Activated CD8-positive, alpha-beta memory T cell treated with anti-CD3 and anti-CD28 coated beads for 4 hours (primary cell): ENCODE measurements at places on chromosomes 1 and 21.

DNA sequence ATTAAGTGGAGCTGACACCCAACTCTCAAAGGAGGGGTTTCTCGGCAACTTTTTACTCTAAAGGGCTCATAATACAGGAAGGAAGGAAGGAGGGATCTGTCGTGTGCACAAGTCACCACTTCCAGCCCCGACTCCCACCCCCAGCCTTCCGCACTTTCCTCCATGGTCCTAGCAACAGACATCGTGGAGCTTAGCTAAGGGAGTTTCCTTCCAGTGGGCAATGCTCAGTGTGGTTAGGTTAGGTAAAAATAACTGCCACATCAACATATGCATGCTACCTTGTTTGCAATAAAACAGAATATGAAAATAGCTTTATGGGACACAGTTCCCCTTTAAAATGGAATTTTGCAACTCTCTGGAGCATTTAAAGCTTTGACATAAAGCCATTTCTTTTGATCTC lies 35.2 kb downstream of the KANK4 start:
- DNase-seq: no peak

DNA sequence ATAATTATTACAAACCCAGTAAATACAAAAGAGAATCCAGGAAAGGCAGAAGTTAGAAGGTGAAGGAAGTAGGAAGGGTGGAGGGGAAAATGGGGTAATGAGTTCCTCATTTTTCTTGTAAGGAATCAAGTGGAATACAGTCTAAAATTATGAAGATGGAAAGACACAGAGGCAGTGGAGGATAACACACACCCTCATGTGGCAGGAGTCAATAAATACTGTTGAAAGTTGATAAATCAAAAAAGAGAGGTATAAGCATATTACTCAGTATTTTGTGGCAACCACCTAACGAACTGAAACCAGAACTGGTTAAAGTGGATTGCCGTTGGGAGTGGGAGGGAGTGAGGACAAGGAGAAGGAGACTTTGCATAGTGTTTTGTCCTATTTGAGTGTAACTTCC lies 78.6 kb upstream of the SLC44A3 start:
- DNase-seq: no peak

- no peak for DNase-seq
These were observed 767 bp upstream of the EGLN1 start for GRCh38 chr1:231422798-231423309.

DNA sequence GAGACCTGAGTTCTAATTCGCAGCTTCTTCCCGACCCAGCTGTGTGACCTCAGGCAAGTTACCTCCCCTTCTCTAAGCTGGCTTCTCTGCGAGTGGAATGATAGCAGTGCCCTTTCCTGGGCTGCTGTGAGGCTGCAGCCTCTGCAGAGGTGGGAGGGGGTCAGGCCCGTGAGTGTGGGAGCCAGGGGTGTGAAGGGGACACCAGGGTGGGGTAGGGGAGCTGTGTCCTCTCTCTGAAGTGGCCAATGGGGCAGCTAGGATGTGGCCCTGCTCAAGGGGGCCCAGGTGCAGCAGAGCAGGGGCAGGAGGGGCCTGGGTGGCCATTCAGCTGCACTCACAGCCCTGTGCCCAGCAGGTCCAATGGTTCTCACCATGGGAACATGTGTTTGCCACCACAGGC lies 24.5 kb downstream of the DMRTB1 start:
- no peak for DNase-seq

DNA sequence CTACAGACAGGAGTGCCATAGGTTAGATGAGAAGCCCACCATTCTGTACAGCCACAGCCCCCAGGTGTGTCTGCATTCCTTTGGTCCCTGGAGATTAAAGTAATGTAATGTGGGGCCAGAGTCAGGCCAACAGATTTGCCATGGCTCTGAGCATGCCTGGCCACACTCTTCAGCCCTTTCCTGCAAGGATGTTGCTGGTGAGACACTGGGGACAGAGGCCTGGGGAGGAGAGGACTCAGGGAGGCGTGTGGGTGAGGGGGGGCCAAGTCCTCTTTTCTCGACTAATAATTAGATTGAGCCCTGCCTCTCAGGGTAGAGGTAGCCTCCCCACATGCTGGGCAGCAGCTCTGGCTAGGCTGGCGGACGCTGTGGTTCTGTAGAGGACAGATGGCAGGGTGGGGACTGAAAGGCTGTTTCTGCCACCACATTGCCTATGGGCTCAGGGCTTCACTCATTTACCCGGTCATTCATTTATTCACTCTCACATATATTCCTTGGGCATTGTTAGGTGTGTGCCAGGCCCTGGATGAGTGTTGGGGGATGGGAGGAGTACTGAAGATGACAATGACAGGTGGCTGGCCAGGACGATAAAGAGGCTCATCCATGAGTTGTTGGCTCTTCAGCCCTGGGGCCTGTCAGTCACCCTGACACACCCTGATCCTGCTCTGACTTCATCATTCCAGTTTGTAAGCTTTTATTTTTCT lies 7.1 kb upstream of the PRCC start:
- DNase-seq: no peak

DNA sequence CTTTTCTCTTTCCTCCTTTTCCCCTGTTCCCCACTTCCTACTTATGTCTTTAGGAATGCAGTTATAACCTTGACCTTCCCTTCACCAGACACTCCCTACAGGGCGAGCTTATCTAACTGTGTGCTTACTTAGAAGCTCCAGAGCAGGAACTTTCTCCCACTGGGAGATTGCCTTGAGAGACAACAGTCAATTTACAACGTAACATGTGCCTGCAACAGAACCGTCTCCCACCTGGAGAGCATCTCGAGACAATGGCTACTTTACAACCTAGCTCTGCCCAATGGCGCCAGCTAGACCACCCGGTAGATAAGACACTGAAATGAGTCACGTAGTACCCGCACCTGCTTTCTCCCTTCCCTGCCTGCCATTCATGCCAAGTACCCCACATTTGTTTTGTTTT lies 16.7 kb downstream of the HMGN1 start:
- DNase-seq: no peak

DNA sequence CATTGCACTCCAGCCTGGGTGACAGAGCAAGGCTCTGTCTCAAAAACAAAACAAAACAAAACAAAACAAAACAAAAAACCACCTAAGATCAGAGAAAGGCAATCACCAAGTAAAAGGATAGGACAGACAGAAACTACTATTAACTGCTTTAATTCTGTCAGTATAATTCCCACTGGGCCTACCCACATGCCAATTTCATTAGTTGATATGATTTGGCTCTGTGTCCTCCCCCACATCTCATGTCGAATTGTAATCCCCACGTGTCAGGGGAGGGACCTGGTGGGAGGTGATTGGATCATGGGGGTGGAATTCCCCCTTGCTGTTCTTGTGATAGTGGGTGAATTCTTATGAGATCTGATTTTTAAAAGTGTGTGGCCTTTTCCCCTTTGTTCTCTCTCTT lies 27.2 kb upstream of the CAPZB start:
- DNase-seq: no peak

- no peak for DNase-seq
These were observed 75.2 kb downstream of the OLFML2B start for GRCh38 chr1:161948435-161948834.

GRCh38 chr1:8016210-8016894 lies 9.8 kb downstream of the ERRFI1 start:
- no peak for DNase-seq
